ENCODE measurements at places on chromosomes 2 and 18.

DNA sequence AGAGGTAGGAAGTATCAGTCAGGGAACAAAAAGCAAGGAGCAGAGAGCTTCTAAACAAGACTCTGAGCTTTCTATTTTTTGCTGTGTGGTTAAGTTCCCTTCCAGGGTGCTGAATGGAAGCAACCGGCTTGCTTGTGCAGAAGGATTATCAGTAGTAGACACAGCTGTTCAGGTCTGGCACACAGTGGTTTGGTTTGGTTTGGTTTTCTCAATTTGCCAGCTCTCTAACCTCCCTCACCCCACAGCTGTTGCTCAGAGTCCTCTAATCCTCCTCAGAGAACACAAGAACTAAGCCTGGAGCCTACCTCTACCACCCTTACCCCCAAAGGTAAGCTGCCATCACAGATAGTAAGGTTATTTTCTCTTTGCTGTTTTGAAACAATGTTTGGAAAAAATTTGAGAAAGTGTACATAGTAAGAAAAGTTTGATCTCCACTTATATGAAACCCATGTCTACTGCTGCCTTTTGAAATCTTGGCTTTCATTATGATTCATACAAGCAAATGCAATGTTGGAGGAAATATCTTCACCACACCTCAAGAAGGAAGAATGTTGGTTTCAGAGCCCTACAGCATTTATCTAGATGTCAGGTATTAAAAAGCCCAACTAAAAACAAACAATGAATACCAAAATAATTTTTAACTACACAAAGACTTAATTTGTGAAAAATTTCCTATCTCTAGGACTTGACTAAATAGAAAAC, 255.3 kb downstream of the NR4A2 start:
- DNase-seq = no peak

DNA sequence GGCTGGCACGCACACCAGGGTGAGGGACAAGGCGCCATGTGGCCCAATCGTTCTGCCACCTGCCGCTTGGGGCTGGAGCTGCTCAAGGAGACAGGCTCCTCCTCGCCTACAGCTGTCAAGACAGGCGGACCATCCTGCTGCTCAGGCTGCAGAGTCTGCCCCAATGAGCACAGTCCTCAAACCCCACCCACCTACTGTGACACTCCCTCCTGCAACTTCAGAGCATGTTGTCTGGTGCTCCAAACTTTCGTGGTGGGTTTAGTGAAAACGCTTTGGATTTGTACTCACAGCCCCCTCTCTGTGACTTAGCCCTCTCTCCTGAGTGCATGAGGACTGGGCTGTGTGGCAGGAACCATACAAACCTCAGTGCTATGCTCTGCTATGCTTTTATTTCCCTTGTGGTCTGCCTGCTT, 23.2 kb upstream of the SLC35F6 start:
- no peak for DNase-seq

DNA sequence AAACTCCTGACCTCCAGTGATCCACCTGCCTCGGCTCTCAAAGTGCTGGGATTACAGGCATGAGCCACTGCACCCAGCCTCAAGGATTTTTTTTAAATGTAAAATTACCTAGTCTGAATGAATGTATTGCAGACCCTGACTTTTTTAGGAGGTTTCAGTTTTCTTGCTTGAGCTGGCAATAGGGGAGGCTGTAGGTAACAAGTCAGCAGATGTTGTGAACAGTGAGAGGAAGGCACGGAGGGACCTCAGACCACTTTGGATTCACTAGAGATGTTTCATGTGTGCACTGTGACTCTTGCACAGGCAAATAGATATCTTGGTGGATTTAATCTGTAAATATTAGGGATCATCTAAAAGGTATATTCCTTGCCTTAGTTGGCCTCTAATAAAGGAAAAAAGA, 6.4 kb downstream of the NDUFV2 start:
- DNase-seq = no peak

- no peak for DNase-seq
These were observed 155.9 kb downstream of the NAPG start for GRCh38 chr18:10681581-10682367.

DNA sequence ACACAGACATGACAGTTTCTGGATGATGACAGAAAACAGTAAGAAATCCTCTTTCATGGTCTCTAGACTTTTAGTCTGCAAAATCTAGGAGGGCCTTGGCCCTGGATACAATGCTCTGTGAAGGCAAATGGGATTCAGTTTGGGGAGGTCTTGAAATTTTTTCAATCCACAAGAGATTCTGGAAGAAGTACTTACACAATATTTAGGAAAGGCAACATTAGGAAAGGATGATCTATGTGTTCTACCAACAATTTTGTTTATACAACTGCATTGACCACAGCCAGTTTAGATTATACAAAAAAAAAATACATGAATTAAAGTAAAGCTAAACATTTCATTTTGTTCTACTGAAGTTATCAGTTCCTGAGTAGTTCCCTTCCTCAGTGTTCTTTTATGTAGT, 208.0 kb downstream of the SRBD1 start:
- DNase-seq = no peak

GRCh38 chr2:221289389-221289788, 282.7 kb downstream of the EPHA4 start:
- DNase-seq = no peak

DNA sequence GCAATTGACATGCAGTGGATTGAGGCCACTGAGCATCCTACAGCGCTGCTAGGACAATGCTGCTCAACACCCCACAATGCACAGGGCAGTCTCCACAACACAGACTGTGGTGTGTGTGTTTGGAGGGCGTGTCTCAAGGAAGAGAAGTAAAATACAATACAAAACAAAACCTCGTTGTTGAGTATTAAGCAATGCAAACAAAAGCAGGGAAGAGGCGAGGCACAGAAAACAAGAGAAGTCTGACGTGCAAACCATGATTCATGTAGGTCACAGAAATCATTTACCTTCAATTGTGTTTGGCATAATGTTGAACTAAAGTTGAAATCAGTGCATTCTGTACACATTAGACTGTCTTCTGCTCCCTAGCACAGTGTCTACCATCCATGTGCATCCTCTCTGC, 260.9 kb downstream of the PHLPP1 start:
- DNase-seq = peak; percentile 86

DNA sequence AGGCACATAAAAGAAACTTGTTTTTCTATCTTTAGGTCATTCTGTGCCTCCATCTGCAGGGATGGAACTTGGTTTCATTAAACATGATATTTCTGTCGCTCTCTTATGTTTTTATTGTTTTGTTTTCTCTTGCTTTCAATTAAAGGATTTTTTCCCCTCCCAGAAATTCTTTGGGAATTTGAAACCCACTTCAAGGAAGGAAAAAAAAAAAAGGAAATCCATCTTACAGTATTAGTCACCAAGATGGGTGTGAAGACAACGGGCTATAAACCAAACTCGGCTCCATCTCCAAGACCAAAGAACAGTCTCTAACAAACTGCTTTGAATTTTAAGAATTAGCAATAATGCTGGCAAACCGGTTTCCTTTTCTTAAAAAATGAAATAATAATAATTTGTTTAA, 244.1 kb downstream of the BCL11A start:
- no peak for DNase-seq

DNA sequence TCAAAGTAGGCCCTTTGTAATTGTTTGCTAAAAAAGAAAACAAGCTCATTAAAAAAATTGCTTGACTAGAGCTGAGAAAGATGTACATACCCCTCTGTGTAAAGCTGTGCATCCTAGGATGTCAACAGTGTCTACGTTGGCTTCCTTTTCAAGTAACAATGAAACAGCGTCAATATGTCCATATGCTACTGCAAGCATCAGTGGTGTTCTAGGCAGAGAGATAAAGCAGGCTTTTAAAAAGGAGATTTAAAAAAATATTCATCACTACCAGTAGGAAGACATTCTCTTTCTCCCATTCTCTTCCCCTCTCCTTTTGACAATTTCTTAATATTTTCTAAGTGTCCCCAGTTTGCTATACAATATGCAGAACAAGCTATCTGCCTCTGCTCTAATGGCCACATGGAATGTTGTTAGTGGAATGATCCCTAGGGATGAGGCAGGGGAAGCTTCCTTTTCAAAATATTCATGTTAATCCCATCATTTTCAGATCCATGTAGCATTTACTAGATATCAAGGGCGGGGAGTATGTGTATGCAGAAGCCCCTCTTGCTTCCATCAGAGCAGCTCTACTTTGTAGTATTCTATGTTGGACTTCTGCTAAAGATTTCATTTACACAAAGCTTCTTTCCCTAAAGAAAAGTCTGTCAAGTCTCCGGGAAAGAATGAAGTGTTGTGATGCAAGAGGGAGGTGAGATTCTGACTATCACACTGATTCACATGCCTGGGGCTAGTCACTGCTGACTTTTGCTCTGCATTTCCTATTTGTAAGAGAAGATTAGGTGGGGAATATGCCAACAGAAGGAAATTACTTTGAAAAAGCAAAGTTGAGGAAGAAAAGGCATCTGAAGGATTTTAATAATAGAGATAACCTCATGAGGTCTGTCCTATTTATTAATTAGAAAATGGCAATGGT, 81.5 kb upstream of the PGAP1 start:
- DNase-seq = no peak

DNA sequence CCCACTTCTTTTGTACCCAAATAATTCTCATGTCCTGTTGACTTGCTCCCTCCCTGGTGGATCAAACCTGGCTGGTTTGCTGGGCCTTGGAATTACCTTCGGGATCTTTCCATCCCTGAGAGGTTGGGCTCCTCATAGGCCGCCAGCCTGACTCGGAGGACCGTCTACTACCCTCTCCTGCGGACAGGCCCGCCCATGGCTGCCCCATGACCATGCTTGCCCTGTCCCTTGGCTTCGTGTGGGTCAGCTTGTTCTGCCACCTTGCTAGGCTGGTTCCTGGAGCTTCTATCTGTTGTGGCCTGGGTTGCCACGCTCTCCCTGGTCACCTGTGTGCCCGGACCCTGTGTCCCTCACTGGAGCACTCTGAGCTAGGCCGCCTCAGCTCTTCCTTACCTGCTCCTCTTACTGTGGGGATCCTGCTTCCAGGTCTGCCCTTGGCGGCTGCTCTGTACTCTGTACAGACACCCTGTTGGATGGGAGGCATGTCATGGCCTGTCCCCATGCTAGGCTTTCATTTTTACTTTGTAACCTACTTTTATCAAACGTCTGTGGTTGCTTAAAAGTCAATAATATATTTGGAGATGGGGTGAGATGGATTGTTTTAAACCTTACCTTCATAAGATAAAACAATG, 29.7 kb upstream of the FHL2 start:
- DNase-seq = no peak

DNA sequence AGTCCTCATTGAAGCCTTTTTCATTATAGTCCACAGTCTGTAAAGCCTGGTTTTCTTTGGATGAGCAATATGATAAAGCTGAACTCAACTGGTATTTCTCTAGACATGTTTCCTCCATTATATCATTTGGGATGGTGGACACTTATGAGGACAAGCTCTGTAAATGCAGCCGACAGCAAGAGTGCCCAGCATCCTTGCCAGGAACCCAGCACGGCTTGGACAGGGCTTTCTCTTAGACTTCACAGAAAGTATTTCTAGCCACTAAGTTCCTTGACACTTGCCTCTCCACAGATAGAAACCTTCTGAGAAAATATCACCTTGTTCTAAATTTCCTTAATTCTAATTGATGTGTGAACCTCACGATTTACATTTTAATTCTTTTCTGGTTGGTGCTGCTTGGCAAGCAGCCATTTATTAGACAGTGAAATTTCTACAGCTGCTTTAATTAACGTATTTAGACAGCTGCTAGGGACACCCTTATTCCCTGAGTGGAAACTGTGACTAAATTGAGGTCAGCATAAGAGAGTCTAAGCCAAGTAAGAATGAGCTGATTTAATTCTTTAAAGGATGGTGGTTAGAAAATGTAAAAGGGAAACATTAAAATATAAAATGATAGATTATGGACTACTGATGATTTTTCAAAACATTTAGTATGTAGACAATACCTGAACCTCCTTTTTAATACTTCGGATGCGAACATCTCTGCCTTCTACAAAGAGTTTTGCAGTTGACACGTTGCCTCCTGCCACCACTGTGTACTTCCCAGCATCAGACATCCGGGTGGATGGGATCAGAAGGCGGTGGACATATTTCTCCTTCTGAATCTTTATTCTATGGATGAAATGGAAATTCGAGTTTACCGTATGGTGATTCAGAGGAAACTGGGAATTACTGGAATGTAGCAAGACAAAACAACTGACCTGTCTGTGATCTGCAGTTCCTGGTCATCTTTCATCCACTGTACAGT, 39.8 kb downstream of the TTN start:
- peak; percentile 73 for DNase-seq

All from NCI-H748 treated with DMSO at 0.1 percent for 48 hours (cell line).